Caki2 (cell line): ENCODE measurements at places on chromosomes 7 and 10.
A peak's percentile ranks its signal among the peaks of the same experiment; 100 is the strongest.

DNA sequence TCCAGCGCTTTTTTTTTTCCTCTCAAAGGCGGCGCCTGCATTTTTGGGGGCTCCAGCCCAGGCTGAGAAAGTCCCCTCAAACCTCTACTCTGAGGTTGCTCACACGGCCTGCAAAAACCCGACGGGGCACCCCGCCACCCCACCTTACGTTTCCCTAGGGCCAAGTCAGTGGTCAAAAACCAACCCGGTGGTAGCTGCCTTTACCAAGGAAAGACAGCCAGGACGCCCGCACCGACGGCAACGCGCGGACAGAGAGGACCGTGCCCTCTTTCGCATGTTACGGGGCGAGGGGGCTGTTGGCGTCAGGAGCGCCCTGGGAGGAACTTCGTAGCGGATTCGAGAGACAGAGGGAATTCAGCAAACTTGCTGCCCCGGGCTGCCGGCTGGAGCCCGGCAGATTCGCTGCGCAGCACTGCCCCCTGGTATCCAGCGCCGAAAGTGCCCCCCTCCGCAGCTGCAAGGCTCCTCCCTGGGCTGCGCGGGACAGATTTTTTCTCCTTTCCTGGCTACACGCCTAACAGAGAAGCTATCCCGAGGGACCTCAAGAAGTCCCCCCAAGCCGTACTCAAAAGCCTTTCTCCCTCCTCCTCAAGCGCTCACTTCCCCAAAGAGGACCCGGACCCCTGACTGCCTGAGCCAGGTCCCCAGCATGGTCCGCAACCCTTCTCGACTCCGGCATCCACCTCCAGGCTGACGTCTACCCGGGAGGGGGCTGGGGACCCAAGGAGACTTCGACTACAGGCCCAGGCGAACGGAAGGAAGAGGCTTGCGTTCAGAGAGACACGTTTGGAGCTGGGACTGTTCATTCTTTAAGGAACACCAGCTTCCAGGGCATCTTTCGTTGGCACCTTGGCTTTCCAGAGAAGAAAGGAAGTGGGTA is 27.7 kb upstream of the VAX1 start:
- DNase-seq: peak; percentile 42

DNA sequence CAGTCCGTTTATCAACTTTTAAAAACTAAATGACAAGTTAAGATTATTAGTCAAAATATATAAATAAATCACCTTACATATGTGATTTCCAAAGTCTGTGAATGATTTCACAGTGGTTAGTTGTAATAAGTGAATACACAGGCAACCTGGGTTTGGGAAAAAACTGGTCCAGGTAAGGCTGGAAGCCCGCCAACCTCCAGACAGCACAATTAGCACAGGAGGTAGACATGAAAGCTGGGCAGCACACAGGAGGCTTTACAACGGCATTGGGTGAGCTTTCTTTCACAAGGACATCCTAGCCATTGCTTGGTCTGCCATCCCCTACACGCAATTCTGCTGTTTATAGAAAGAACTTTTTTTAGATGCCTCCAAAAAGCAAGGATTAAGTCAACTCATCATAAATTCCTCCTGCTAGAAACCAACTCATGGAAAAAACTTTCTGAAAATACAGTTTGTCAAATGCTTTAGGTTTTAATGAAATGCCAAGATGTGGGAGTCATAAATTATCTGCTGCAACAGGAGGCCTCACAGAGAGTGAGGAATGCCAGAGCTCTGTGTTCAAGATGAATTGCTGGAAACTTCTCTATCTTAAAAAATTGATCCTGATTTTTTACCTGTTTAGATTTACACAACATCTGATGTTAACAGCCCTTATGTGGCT is 346.8 kb upstream of the NFE2L3 start:
- no peak for DNase-seq

DNA sequence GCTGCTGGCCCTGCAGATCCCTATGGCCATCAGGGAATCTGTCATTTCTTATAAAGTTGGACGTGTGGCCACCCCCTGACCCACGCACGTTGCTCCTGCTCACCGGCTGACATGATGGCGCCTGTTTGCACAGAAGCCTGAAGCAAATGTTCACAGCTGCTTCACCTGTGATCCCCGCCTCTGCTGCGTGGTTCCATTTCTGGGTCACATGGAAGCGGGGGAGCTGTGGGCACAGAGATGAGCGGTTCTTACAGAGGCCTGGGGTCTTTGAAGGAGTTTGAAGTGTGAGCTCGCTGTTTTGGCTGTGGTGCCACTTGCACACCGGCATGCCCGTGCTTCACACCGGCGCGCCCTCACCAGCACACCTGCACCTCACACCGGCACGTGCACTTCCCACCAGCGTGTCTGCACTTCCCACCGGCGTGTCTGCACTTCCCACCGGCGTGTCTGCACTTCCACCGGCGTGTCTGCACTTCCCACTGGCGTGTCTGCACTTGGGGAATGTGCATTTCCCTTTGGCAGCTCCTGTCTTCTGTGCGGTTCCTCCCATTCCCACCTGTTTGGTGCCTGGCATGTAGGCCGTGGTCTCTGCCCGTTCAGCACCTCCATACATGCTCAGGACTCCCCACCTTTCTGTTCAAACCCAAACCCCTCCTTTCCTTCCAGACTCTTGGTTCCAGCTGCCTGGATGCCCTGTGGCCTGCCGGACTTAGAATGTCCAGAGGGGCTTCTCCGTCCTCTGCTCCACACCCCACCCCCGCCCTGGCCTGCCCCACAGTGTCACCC is 86.7 kb downstream of the INPP5A start:
- DNase-seq: no peak

GRCh38 chr7:130274983-130275591 is 8.4 kb downstream of the CPA2 start:
- DNase-seq: no peak

GRCh38 chr10:80196270-80196949 is 8.9 kb downstream of the ANXA11 start:
- peak; percentile 88 for DNase-seq

- DNase-seq: no peak
Observed at GRCh38 chr7:107230334-107230733, 61.5 kb downstream of the HBP1 start.

- peak; percentile 40 for DNase-seq
Observed at GRCh38 chr7:1432411-1433082, 26.7 kb downstream of the MICALL2 start.

DNA sequence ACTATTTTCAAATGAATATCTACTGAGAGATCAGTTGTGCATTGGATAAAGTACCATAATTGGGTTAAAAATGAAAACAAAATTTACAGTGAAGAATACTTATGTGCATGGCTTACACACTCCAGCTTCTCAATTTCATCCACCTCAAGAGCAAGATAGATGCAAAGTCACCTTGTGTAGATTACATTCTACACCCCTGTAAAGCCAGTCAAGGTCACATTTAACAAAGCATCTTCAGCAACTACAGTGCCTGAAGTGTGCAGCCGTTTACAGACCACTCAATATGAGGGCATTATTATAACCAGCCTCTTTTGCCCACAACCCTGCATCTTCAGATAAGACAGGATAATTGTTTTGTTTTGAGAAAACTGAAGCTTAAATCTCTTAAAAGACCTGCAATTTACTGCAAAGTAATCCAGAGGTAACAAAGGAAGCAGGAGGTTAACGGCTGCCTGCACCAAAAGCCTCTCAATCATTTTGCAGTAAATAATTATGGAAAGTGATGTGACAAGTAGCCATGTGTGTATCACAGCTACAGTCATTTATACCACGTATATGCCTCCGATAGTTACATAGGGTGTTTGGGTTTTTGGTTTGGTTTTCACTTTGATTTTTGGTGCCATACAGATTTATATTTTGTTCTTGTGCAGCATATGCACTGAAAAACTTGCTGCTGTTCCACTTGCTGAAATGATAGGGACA is 4.9 kb downstream of the PURB start:
- DNase-seq: no peak

DNA sequence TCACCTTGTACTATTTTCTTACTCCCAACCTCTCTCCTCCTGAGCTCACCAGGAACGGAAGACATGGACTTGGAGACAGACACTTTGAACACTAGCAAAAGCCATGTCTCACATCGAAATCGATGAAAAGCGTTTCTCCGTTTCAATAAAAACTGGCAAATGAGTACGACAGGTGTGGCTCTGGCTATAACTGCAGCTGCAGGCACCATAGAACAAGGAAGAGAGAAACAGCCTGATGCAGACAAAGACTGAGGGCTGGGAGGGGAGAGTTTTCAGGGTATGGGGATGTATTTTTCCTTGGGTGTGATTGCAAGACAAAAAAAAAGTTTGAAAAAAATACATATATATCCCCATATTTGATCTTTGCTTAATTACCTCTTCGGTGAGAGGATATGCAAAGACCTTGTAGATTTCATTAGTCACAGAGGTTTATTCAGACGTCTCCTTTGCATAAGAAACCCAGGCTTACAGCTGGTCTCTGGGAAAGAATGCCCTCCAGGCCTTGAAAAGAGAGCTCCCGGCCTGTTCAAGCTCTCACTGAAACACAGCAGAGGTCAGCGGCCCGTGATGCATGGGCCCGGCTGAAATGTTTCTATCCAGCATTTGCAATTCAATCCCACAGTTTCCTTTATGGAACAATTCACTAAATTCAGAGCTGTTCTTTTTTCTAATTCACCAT is 63.1 kb downstream of the TLL2 start:
- no peak for DNase-seq

- no peak for DNase-seq
Observed at GRCh38 chr7:79302293-79302692, 151.2 kb downstream of the MAGI2 start.

- no peak for DNase-seq
Observed at GRCh38 chr10:98038288-98038687, 7.9 kb upstream of the CRTAC1 start.

GRCh38 chr10:63866747-63867140 is 345.5 kb downstream of the REEP3 start:
- no peak for DNase-seq

DNA sequence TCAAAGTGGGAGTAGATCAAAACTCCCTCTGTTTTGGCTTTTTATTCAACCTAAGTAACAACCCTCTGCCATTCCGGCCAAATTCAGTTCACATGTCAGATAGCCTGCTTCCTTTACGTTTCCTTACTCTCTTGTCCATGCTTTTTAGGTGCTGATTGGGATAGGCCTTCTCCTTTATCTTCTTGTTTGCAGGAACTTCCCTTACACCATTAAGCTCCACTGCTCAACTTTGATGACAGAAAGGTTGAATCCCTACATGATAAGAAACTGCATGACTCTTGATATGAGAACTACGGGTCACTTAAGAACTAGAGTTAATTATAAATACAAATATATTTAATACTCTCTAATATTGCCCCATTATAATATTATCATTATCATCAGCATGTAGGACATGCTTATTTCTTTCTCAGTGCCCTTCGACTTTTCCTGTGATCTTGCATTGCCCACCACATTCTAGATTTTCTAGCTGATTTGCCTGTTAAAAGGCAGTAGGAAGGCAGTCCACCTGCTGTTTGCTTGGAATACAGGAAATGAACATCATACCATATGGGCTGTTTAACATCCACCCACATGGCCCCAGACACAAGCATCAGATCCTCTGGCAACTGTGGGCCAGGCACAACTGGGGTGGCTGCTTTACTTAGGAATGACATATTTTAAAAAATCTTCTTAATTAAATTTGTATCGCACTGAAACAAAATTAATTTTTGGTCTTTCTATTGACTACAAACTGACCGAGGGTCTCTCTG is 59.7 kb upstream of the CCDC6 start:
- no peak for DNase-seq

- DNase-seq: peak; percentile 23
Observed at GRCh38 chr10:14450041-14450491, 119.3 kb upstream of the FRMD4A start.
